Right kidney (tissue), 9 donors: ENCODE measurements at places on chromosomes 4 and X.

DNA sequence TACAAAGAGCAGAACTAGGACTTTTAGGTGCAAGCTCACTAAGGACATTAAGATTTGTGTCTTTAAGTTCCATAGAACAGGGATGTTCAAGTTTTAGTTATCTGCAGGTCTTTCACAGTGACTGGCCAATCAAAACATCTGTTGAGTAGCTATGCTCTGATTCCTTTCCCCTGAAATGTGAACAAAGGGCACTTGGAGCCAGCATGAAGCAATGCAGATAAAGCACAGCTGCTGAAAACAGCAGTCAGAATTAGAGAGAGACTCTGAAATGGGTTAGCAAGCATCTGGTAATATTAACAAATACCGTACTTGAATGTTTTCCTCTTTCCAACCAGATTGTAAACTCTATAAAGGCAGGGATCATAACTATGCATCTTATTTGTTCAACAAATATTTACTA is 276.9 kb downstream of the RAB28 start:
- DNase-seq, result no peak

- DNase-seq, result no peak
These were observed 4.7 kb downstream of the PTTG2 start for GRCh38 chr4:37964734-37965457.

DNA sequence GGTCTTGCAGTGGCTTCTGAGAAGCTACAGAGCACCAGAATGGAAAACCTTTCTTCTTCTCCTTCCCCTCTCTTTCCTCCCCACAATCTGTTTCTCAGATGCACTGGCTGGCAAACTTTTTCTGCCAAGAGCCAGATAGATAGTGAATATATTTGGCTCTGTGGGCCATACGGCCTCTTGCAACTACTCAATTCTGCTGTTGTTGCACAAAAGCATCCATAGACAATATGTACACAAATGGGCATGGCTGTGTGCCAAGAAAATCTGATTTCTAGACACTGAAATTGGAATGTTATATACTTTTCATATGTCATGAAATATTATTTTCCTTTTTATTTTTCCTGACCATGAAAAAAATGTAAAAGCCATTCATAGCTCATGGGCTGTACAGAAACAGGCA is 3.1 kb downstream of the PHEX start:
- DNase-seq, result no peak

- no peak for DNase-seq
These were observed 10.2 kb upstream of the GLOD5 start for GRCh38 chrX:48751343-48751742.

GRCh38 chr4:152901205-152901604 is 34.9 kb upstream of the FHDC1 start:
- DNase-seq, result no peak

DNA sequence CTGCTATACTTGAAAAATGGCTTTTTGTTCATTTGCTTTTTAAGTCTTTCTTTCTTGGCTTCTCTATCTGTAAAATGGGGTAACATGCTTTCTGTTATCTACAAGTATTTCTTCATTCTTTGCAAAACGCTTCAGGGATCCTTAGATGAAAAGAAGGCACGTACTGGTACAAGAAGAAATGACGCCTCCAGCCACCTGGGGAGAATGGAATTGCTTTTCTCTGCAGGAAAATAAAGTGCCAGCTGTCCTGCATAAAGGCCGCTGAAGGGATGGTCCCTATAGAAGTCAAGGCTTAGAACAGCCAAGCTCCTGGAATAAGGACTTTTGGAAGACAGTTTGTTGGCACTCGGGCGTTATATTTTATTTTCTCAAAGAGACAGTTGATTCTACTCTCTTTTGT is 210.8 kb upstream of the RASGEF1B start:
- DNase-seq, result no peak

DNA sequence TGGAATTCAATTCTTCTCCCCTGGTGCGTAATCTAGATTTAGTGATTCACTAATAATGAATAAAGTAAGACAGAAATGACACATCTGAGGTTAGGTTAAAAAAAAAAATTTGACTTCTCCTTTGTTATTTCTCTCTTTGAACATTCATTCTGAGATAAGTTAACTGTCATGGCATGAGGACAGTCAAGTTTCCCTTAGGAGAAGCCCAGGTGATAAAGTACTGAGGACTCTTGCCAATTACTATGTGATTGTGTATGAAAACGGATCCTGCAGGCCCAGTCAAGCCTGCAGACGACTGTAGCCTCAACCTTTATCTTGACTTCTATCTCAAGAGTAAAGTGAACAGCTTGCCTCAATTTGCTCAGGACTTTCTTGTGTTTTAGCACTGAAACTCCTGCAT is 293.2 kb downstream of the PRR32 start:
- no peak for DNase-seq

DNA sequence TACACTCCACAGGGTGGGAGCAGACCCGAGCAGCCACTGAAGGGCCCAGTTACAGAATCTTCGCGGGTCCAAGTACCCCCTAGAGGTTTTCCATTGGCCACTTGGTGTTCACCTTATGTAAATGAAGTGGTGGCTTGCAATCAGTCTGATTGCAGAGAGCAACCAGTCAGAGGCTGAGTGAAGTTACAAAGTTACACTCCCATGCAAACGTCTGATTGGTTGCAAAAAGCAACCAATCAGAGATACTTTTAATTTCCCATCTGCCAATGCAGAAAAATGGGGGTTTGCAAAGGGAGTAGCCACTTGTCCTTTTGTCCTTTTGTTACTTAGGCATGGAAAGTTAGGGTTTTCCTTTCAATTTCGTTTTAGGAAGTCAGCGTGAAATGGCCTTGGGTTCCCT is 27.0 kb upstream of the NKAP start:
- no peak for DNase-seq

DNA sequence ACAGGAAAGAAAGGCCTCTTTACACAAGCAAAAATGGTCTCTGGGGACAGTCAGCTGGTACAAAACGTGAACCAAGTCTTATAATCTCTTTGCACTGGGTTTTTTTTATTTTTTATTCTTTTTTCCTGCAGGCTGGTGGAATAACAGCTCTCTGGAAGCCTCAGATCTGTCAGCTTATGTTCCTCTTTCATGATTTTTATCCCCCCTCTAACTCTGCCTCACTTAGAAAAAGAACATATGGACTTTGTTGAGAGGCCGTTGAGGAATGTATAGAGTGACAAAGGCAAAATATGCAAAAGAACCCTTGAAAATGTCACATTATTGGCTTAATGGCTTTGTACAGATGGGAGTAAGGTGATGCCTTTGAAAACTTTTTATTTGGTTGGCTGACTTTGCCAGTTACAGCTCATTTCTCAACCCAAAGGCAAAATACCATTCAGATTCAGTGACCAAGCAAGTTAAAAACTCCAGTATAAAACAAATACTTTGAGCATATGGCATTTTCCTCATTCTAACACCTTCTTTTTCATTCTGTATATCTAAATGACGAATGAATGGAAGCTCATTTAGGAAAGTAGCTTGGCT is 111.1 kb downstream of the RNF150 start:
- DNase-seq, result peak; percentile 29

DNA sequence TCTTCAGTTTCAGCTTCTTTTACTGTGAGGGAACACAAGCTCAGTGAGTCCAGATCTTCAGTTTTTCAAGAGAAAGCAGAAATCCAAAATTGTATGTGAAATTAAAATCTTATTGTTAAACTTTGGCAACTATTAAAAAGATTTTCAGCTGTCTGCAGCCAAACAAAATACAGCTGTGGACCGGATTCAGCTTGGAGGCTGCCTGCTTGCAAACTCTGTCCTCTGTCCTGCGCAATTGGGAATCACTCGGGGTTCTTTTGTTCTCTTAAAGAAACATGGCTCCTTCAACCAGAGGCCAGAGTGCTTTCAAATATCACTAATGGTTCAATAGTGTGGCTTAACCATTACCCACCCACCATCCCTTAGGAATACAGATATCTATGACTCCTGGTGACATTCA is 201.2 kb downstream of the CHIC2 start:
- DNase-seq, result peak; percentile 37

- no peak for DNase-seq
These were observed 228.8 kb upstream of the PGRMC2 start for GRCh38 chr4:128516301-128516969.

DNA sequence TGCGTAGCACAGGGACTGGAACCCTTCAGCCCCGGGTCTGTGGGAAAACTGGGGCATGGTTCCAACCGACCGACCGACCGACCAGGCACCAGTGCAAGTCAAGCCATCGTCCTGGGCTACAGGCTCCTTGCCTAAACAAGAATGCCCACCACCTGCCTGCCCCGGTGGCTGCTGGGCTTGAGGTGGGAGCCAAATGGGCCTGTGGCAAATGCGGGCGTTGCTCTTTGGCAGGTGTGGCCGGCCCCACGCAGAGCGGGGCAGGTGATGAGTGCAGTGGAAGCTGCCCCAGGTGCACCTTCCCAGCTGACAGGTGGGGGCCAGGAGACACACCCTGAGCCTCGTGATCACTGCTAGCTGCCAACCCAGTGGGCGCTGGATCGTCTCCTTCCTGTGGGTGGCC is 77.9 kb downstream of the MTMR1 start:
- no peak for DNase-seq

- DNase-seq, result no peak
These were observed 100.7 kb upstream of the STX18 start for GRCh38 chr4:4642496-4643000.

DNA sequence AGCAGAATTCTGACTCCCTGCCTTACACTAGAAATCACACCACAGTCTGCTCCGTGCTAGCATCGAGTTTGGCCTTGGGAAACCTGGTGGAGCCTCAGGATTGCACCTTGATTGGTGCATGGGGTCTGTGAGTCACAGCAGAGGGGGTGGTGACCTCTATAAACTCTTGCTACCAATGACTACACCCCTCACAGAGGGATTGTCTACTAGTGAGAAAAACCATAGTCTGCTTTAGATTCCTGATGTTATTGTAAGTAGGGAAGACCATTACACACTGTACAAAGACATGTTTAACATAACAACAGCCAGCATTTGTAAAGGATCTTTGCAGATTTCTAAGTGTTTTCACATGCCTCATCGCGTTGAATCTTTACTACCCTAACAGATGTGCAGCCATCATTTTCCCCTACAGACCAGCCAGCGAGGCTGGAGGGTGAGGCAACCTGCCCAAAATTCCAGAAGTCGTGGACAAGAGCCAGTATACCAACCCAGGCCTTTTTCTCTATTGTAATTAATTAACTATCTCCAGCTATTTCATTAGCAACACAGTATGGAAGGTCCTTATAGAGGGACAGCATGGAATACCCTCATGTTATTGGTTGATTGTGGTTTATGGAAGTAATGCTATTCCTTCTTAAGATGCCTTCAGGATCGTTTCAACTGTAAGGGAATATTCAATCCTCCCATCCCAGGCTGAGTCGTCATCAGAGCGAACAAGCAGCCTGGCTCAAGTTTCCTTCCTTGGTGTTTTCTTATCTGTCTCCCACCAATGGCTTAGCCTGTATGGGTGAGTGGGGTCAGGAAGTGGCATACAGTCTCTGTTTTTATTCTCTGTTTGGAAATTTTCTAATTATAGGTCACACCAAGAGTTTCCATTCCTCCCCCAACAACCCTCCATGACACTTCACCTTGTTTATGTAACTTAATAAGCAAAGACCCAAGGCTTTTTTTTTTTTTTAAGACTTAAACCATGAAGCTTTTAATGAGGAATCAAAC is 55.9 kb upstream of the KDR start:
- DNase-seq, result no peak

GRCh38 chrX:10158279-10159144 is 1.7 kb downstream of the CLCN4 start:
- peak; percentile 25 for DNase-seq

- no peak for DNase-seq
These were observed 594.9 kb downstream of the TECRL start for GRCh38 chr4:63814171-63814964.

DNA sequence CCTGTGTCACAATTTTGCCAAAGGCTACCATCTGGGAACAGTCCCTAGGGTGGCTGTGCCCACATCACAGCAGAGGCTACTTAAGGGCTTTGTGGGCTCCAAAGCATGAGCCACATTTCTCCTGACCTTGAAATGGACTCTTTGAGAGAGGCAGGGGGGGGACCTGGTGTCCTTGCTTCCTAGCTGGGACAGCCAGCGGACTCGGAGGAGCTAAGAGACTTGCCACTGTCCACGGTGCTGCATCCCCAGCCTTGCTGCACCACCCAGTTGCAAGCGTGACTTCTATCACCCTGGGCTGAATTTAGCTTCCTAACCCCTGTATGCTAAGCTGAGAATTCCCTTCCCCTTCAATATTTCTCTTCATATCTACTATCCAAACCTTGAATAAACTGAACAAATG is 99.0 kb downstream of the PHKA2 start:
- DNase-seq, result no peak

DNA sequence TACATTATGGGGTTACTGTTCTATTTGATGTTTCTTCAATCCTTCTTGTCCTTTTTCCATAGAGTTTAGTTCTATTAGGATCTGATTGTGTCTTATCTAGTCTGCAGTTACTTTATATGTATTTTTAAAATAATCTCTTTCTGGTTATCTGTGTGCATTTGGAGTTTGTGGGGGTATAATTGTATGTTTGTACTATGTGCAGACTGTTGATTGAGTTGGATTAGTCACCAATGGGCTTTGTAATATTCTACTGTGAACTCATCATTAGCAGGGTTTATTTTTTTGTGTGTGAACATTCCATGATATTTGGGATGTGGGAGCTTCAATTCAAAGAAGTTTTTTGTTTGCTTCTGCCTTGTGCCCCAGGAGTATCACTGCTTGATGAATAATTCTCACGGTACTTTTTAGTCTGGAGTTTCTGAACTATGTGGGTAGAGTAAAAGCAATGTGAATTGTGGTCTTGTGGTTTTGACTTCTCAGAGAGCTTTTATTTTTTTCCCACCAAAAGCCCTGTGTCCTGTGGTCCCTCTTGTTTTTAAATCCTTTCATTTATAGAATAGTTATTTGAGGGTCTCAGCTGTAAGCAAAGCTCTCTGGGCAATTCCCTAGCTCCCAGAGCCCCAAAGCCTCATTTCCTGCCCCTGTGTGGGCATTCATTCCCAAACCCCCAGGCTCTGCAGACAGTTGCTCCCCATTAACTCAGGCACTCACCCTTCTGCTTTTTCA is 127.8 kb downstream of the PHKA2 start:
- DNase-seq, result no peak

DNA sequence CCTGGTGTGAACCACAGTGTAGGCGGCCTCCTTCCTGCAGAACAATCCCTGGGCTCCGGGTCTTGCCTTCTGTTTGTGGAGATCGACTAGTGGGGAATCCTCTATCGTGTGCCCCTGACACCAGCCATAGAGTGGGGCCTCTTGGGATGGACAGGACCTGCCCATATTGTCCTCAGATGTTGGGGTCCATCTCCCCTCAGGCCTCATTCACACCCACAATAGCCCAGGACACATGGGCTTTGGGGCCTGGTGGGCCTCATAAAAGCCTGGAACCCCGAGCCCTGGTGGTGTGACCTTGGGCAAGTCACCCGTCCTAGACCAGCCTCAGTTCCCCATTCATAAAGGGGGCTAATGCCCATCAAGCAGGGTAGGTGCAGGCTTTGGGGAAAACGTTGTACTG is 13.2 kb upstream of the GAGE10 start:
- DNase-seq, result no peak

GRCh38 chrX:140292188-140292587 is 212.7 kb downstream of the SOX3 start:
- no peak for DNase-seq

GRCh38 chr4:76704133-76704881 is 193.6 kb downstream of the SOWAHB start:
- no peak for DNase-seq
